Tibial nerve (tissue), 4 donors: ENCODE measurements at places on chromosomes 6 and 20.

DNA sequence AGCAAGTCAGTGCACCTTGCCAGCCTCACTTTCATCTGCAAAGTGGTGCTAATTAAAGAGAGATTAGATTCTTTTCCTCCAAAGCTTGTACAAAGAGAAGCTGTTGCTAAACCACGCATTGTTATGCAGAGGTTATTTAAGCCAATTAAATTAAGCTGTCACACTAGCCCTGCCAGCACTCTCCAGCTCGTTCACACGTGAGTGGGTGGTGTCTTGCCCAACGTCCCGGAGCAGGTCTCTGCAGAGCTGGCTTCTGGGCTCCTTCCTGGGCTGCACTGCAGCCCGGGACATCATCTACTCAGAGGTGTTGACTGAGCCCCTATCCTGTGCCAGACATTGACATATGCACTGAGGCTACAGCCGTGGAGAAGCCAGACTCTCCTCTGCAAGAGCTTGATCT lies 401.6 kb upstream of the SULF2 start:
- H3K4me1 ChIP-seq = no peaks in the 10 kb centered on the region
- H3K36me3 ChIP-seq = no peaks in the 10 kb centered on the region
- no peaks in the 10 kb centered on the region for H3K27me3 ChIP-seq

- H3K27me3 ChIP-seq = no peaks in the 10 kb centered on the region
- H3K36me3 ChIP-seq = no peaks in the 10 kb centered on the region
- H3K4me1 ChIP-seq = no peaks in the 10 kb centered on the region
- no peak overlapping the region for H3K4me3 ChIP-seq
Measured at GRCh38 chr20:2739042-2739398, 46.4 kb downstream of the EBF4 start.

DNA sequence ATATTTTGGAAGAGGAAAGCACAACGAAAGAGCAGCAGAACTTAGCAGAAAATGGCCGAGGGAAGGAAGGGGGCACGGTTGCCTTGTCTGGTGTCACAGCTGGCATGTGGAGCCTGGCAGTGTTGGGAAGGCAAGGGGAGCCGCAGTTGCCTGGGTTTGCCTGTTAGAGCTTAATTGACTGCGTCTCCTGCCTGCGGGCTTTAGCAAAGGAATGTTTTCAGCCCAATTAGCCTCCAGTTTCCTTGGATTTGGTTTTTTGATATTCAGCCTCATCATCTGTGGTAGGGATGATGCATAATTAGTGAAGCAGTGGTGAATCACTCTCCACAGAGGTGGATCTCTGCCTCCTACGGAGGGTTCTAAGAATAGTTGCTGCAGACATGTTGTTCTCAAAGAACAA lies 832.6 kb downstream of the QKI start:
- no peak overlapping the region for H3K4me3 ChIP-seq
- no peaks in the 10 kb centered on the region for H3K36me3 ChIP-seq
- H3K4me1 ChIP-seq = no peaks in the 10 kb centered on the region
- H3K27me3 ChIP-seq = no peaks in the 10 kb centered on the region
- no peak overlapping the region for H3K27ac ChIP-seq
- no peak for DNase-seq

DNA sequence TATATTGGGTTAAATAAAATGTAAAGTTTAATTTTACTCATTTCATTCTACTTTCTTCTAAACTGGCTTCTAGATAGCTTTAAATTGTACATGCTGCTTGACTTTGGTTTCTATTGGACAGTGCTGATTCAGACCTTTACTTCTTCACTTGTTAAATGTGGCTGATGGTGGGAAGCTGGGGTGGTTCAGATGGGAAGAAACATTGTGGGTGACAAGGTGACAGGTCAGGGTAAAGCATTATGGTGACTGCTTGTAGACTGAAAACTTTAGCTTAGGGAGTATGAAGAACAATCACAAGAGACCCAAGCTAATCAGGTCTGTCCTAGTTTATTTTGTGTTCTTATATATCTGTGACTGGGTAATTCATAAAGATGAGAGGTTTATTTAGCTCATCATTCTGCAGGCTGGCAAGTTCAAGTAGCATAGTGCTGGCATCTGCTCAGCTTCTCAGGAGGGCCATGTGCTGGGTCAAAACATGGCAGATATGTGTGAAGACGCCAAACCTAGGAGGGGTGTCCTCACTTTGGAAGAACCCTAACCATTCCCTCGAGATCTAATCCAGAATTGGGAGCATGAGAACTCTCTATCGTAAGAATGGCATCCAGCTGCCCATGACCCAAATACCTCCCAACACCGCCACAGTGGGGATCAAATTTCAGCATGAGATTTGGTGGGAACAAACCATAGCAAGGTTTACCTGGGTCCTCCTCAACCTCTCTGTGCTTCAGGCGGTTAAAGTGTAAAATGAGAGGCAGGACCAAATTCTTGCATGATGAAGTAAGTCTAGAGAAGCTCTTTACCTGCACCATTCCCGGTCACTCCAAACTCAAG lies 102.8 kb downstream of the FYN start:
- H3K36me3 ChIP-seq = no peaks in the 10 kb centered on the region
- H3K27ac ChIP-seq = no peak overlapping the region
- DNase-seq = no peak
- no peak overlapping the region for H3K4me3 ChIP-seq
- H3K4me1 ChIP-seq = peaks cover 14% of the 10 kb centered on the region

- peaks cover 17% of the 10 kb centered on the region for H3K4me1 ChIP-seq
- H3K36me3 ChIP-seq = no peaks in the 10 kb centered on the region
- H3K4me3 ChIP-seq = peak overlapping the region; percentile 67
- no peak for DNase-seq
- H3K27me3 ChIP-seq = no peaks in the 10 kb centered on the region
- no peak overlapping the region for H3K27ac ChIP-seq
Measured at GRCh38 chr6:17283074-17283473, 1.9 kb downstream of the RBM24 start.

- H3K4me1 ChIP-seq = peaks cover 7% of the 10 kb centered on the region
- no peak overlapping the region for H3K27ac ChIP-seq
- H3K36me3 ChIP-seq = no peaks in the 10 kb centered on the region
- no peaks in the 10 kb centered on the region for H3K27me3 ChIP-seq
- no peak overlapping the region for H3K4me3 ChIP-seq
- DNase-seq = no peak
Measured at GRCh38 chr6:11791354-11792107, 12.9 kb upstream of the ADTRP start.
